Naive thymus-derived CD4-positive, alpha-beta T cell (primary cell): ENCODE measurements at places on chromosomes 1 and 21. TPM values are rescaled to one million over a fixed set of nuclear protein-coding genes. Genes with fewer than 3 reads are reported as not detected.

RHD gene
- total RNA-seq, result not detected in 2 replicates

SYPL2 gene
- not detected in 2 replicates for total RNA-seq

CELA3A gene
- total RNA-seq, result not detected

- no peak overlapping the region for H3K4me3 ChIP-seq
- H3K4me1 ChIP-seq, result peaks cover 4% of the 10 kb centered on the region
- H3K27ac ChIP-seq, result no peak overlapping the region
- H3K27me3 ChIP-seq, result no peaks in the 10 kb centered on the region
- no peaks in the 10 kb centered on the region for H3K36me3 ChIP-seq
Observed at GRCh38 chr1:46530311-46530710, 21.1 kb downstream of the KNCN start.

DNA sequence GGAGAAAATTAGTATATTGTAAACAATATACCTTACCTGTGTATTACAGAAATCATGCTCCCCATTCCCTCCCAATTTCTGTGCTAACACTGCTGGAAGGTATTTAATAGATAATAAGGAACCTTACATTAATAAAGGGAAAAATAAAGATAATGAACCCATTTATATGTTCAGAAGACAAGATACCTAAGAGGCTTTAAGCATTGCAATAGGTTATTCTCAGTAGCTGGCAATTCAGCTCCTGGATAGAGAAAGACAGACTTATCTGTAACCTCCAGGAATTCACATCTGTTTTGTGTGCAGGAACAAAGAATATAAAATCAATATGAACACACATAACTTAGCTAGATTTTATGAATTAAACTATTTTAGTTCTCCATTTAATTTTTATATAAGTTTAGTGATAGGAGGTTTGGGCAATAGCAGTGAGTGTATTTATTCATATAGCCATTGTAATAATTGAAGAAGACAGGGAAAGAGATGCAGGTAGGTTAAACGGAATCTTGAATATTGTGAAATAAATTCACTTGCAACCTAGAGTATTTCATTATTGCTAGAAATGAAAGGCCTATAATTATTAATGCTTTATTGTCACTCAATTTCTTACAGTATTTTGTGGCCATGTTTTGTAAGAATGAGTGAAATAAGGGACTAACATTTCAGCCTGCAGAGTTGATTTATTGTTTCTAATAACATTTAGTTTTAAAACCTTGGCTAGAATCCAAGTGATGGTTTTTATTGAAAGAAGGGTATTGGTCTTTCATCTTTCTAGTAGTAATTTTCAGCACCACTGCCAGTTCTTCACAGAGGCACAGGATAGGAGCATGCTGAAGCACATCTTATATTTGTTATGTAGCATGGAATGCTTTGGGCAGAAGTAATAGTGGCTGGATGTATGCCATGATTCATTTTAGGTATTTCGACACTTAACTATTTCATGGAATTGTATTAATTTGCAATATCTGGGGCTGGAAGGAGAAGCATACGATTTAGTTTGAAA is 1.5 kb downstream of the XPR1 start:
- peaks cover 5% of the 10 kb centered on the region for H3K36me3 ChIP-seq
- no peaks in the 10 kb centered on the region for H3K27me3 ChIP-seq
- H3K4me3 ChIP-seq, result peak overlapping the region; percentile 85
- H3K4me1 ChIP-seq, result peaks cover 16% of the 10 kb centered on the region

DNA sequence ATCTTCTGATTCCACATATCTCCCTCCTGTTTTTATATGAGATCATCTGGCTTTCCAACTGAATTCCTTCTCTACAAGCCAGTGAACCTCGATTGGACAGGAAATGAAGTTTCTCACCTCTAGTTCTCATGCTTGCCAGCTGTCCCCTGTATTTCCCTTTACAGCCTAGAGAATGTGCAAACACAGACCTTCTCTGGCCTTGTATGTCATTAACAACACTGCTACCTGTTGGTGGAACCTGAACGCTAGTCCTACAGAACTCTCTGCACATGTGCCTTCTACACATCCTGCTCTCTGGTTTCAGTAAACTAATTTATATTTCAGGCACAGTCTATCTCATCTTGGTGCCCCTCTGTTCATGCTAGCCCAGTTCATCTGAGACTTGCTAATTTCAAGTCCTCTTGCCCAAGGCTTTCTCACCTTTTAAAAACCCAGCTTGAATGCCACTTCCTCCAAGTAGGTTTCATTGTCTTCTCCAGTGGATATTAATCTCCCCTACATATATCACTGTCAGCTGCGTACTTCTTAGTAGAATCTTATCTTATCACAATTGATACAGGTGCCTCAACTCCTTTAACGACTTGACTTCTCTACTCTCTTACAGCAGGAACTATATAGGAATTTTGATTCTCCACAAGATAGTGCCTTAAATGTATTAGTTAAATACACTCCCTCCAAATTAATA is 549.9 kb downstream of the PLPP3 start:
- no peaks in the 10 kb centered on the region for H3K27me3 ChIP-seq
- no peaks in the 10 kb centered on the region for H3K4me1 ChIP-seq
- DNase-seq, result no peak
- H3K4me3 ChIP-seq, result no peak overlapping the region
- no peaks in the 10 kb centered on the region for H3K36me3 ChIP-seq

- H3K4me3 ChIP-seq, result peak overlapping the region; percentile 92
- no peaks in the 10 kb centered on the region for H3K27me3 ChIP-seq
- peaks cover 4% of the 10 kb centered on the region for H3K36me3 ChIP-seq
- DNase-seq, result no peak
Observed at GRCh38 chr21:44802396-44803153, 955 bp upstream of the UBE2G2 start.

- no peaks in the 10 kb centered on the region for H3K36me3 ChIP-seq
- peaks cover 4% of the 10 kb centered on the region for H3K4me1 ChIP-seq
- H3K27me3 ChIP-seq, result no peaks in the 10 kb centered on the region
- no peak overlapping the region for H3K27ac ChIP-seq
- H3K4me3 ChIP-seq, result no peak overlapping the region
Observed at GRCh38 chr1:101379037-101379436, 142.2 kb downstream of the S1PR1 start.

GRCh38 chr1:44303532-44303931 is 51.5 kb downstream of the ERI3 start:
- DNase-seq, result no peak
- H3K27ac ChIP-seq, result no peak overlapping the region
- no peaks in the 10 kb centered on the region for H3K4me1 ChIP-seq
- no peak overlapping the region for H3K4me3 ChIP-seq
- peaks cover 40% of the 10 kb centered on the region for H3K36me3 ChIP-seq

DNA sequence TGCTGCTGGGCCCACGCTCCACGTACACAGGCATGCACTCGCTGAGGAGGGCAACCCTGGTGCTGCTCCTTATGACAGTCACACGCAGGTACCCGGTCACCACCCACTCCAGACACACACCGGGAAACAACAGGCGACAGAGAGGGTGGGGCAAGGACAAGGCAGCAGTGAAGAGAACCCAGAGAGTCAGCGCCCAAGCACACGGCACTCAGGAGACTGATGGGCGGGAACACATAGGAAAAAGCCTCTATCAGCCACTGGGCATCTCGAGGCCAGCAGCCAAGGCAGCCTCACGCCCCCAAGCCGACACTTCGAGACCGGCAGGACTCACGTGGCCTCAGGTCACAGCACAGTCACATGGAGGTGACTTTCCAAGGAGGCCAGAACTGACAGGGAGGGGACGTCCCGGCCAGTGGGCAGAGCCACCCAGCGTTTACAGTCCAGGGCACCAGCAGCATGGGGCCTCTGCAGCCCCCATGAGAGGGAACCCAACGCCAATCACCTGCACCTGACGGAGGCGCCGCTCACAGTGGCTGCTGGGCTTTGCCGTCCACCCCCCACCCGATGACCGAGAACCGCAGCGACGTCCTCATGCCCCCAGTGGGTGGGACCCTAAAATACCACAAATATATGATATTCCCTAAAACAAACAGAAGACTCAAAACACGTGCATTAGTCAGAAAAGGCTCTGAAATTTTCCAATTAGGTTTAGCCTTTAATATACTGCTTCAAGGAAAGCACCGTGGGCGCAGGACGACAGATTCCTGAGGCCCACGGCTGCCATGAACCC is 19.7 kb downstream of the PTTG1IP start:
- H3K4me3 ChIP-seq, result no peak overlapping the region
- no peaks in the 10 kb centered on the region for H3K27me3 ChIP-seq
- no peaks in the 10 kb centered on the region for H3K4me1 ChIP-seq
- DNase-seq, result no peak
- peaks cover 11% of the 10 kb centered on the region for H3K36me3 ChIP-seq
- peak overlapping the region; percentile 63 for H3K27ac ChIP-seq

GRCh38 chr21:42645211-42646075 is 8.0 kb upstream of the PDE9A start:
- no peaks in the 10 kb centered on the region for H3K4me1 ChIP-seq
- DNase-seq, result no peak
- no peaks in the 10 kb centered on the region for H3K27me3 ChIP-seq
- no peaks in the 10 kb centered on the region for H3K36me3 ChIP-seq
- H3K27ac ChIP-seq, result no peak overlapping the region
- H3K4me3 ChIP-seq, result no peak overlapping the region

DNA sequence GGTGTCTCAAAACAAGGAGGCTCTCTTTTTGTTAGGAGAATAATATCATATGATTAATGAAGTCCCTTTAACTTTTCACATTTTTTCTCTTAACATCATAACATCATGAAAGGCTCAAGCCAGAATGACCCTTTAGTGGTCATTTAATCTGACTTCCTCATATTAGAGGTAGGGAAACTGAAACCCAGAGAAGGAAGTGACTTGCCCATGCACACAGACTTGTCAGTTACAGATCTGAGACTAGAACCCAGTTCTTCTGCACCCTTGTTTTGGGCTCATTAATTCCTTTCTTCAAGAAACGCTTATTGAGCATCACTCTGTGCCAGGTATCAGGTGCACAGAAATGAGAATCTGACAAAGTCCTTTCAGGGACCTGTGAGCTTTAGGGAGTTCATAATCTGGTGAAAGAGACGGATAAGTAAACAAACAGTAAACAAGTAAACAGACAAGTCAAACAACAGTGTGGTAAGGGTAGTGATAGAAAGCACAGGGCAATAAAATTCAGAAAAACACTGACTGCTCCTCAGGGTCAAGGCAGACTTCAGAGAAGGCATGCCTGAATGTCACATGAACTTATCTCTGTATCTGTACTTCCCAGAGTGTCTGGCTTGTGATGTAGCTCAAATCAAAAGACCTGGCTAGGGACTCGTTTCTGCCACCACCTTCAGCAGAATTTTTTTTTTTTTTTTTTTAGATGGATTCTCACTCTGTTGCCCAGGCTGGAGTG is 38.3 kb upstream of the OSBPL9 start:
- H3K4me1 ChIP-seq, result no peaks in the 10 kb centered on the region
- DNase-seq, result no peak
- no peak overlapping the region for H3K4me3 ChIP-seq
- no peak overlapping the region for H3K27ac ChIP-seq

GRCh38 chr1:210098356-210098755 is 134.2 kb upstream of the SERTAD4 start:
- no peaks in the 10 kb centered on the region for H3K4me1 ChIP-seq
- H3K4me3 ChIP-seq, result no peak overlapping the region
- no peaks in the 10 kb centered on the region for H3K36me3 ChIP-seq
- H3K27me3 ChIP-seq, result peaks cover 4% of the 10 kb centered on the region
- no peak overlapping the region for H3K27ac ChIP-seq
- no peak for DNase-seq

- H3K27ac ChIP-seq, result no peak overlapping the region
- no peaks in the 10 kb centered on the region for H3K4me1 ChIP-seq
- no peak for DNase-seq
- no peak overlapping the region for H3K4me3 ChIP-seq
- H3K27me3 ChIP-seq, result no peaks in the 10 kb centered on the region
- peaks cover 10% of the 10 kb centered on the region for H3K36me3 ChIP-seq
Observed at GRCh38 chr1:23763041-23763577, 15.1 kb upstream of the PITHD1 start.

GRCh38 chr1:170776777-170777176 is 112.8 kb downstream of the PRRX1 start:
- no peaks in the 10 kb centered on the region for H3K36me3 ChIP-seq
- no peak overlapping the region for H3K4me3 ChIP-seq
- no peak for DNase-seq
- H3K4me1 ChIP-seq, result no peaks in the 10 kb centered on the region
- no peak overlapping the region for H3K27ac ChIP-seq

DNA sequence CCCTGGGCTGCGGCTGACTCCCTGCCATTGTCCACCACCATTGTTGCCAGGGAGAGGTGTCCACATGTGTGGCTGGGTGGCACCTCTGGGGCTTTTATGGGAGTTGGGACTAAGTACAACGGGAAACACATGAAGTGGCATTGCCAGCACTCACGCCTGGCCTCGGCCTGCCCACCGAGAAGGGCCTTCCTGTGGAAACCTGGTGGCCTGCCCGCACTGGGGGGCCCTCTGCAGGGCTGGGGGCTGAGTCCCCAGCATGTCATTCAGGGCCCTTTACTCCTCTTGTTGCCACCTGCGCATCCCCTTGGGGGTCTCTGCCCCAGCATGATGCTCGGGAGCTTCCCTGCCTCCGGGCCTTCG is 35.5 kb upstream of the RUNX3 start:
- H3K27me3 ChIP-seq, result no peaks in the 10 kb centered on the region
- H3K27ac ChIP-seq, result peak overlapping the region; percentile 74
- no peaks in the 10 kb centered on the region for H3K36me3 ChIP-seq
- peak overlapping the region; percentile 65 for H3K4me3 ChIP-seq

DNA sequence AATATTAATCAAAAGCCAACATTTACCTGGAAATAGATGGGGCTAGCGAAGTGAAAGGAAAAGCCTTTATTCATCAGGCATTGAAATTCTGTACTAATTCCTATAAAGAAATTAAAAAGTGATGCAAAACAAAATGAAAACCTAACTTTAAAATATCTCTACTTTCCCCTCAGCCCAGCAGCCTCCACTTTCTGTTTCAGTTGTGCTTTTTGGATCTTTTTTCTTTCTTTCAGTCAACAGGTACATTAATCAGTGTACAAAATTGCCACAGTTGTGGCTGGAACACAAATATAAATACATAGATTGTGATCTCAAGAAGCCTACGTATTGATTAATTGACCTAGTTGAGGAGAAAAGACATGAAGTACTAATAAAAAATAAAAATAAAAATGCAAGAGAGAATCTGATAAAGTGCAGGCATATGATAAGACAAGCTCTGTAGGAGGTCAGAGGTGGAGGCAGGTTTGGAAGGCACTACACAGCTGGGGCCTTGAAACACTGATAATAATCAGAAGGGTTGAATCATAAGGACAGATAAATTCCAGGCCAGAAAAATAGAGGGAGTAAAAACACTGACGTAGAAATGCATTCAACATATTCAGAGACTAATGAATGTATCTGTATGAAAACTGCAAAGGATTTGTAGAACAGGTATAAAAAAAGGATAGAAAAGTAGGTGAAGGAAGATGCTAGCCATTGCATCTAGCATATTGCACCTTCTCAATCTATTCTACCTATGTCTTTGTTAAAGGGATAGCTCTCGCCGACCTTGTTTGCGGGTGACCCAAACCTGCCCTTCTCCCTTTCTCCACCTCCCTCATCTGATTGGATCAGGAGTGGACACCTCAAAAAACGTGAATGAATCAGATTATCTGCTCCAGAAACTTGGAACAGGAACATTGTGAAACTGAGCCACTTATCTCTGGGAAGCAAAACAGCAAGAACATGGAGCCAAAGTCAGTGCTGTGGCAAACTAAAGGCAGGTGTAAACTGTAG is 607.8 kb upstream of the ADGRL2 start:
- DNase-seq, result no peak
- no peaks in the 10 kb centered on the region for H3K4me1 ChIP-seq
- no peak overlapping the region for H3K27ac ChIP-seq
- H3K4me3 ChIP-seq, result no peak overlapping the region
- no peaks in the 10 kb centered on the region for H3K36me3 ChIP-seq
